ENCODE measurements at places on chromosomes 4 and X. TPM values are rescaled to one million over a fixed set of nuclear protein-coding genes. Genes with fewer than 3 reads are reported as not detected.
A peak's percentile ranks its signal among the peaks of the same experiment; 100 is the strongest.

DCX gene
- total RNA-seq = not detected

DCAF12L2 gene
- not detected for total RNA-seq

DNA sequence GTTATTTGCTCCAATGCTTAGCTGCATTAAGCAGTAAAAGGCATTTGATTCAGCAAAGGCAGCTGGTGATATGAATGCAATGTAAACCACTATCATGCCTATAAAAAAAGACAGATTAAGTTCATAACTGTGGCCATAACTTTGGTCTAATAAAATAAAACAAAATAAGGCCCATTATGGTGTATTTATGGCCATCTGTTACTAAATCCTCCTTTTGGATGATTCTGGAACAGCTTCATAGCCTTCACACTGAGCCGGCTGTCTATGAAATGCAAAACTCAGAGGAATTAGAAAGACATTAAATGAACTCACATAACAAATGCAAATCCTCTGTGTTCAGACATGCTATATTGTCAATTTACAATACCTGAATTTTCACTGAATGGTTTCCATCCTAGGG is 223.7 kb upstream of the FAT4 start:
- no peak for DNase-seq

DNA sequence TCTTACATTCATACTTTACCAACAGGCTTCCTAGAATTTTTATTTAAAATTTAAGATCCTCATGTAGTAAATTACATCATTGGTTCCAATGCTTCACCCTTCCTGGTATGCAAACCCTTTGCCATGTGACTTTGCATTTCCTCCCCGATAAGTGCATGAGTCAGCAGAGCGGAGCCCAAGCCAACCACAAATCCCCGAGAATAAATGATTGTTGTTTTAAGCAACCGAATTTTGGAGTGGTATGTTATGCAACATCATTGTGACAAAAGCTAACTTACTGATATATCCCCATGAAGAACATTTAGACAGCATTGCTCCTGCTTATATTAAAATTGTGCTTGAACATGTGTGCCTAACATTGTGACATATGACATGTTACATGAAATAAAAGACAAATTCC is 199.4 kb upstream of the DDX53 start:
- DNase-seq = peak; percentile 74

- no peak for DNase-seq
Measured at GRCh38 chrX:136627409-136627808, 20.5 kb upstream of the CD40LG start.

DNA sequence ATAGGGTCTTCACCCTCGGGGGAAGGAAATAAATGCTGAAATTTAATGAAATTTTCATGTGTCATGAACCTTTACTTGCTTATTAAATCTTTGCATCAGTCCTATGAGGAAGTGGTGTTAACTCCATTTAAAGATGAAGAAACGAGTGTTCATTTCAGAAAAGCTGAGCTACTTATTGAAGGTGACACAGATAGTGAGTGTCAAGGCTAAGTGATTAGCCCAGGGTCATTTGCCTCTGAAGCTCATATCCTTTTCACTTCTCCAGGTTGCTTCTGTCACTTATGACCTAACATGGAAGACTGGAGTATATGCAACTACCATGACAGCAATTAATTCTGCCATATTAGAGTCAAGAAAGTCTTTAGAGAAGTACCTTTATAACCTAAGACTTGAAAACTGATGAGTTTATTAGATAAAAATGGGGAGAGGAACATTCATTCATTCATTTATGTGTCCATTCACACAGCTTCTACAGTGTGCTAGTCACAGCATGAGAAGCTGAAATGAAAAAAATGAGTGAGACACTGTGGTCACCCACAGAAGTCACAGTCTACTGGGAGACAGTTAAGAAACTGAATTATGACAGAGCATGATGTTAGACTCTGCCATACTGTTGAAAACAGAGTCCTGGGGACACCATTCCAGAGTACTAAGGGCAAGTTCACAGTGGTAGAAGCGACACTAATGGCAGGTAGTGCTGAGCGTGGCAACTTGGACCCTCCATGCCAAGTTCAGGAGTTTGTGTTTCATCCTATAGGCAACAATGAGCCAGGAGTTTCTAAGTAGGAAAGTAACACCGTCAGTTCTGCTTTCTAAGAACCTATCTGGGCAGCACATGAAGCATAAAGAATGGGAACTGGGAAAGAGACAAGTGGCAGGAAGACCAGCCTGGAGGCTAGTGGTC is 21.3 kb downstream of the ALPK1 start:
- no peak for DNase-seq

DNA sequence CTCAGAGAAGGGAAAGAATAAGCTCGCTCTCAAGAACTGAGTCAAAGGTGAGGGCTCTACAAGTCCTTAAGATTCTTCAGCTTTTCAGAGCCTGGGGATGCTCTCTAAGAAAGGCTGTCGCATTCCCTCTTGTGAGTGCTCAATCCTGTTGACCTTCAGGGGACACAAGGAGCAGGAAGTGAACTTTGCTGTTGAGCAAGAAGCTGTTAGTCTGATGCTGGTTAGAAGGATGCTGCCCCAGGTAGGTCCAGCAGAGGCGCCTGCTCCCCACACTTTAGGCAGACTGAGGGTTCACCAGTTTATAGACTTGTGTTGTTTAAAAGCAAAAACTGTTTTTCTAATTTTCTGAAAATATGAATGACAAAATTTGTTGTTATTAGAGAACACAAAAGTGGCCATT is 125.4 kb upstream of the SPOCK3 start:
- DNase-seq = no peak
